ENCODE measurements at places on chromosomes 16 and 17.

- H3K4me1 ChIP-seq: peaks cover 22% of the 10 kb centered on the region
- no peak overlapping the region for H3K4me3 ChIP-seq
- H3K27ac ChIP-seq: no peak overlapping the region
- H3K27me3 ChIP-seq: no peaks in the 10 kb centered on the region
- no peaks in the 10 kb centered on the region for H3K36me3 ChIP-seq
- no peak for DNase-seq
These were observed 74.4 kb downstream of the SDK2 start for GRCh38 chr17:73569762-73570319.

- no peaks in the 10 kb centered on the region for H3K27me3 ChIP-seq
- peaks cover 43% of the 10 kb centered on the region for H3K4me1 ChIP-seq
- H3K27ac ChIP-seq: no peak overlapping the region
- no peak for DNase-seq
- H3K36me3 ChIP-seq: peaks cover 7% of the 10 kb centered on the region
These were observed 3.9 kb downstream of the ZNF319 start for GRCh38 chr16:57996406-57997175.

DNA sequence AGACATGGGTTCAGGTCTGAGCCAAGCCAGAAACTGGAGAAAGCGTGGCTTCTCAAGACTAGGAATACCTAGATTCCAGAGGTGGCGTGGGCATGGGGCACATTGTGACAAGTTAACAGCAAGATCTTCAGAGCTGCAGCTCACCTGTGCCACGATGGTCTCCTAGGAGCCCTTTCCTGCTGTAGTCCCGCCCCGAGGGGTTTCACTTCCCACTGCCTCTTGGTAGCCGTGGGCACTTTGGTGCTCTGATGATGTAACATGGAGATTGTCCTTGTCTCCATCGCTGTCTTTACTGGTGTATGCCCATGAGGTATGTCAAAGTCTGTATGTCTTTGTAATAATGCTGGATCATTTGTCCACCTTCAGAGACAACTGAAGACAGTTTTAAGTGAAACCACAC is 89.7 kb downstream of the WWOX start:
- no peak overlapping the region for H3K27ac ChIP-seq
- H3K27me3 ChIP-seq: no peaks in the 10 kb centered on the region
- no peak for DNase-seq
- H3K4me3 ChIP-seq: no peak overlapping the region
- peaks cover 3% of the 10 kb centered on the region for H3K4me1 ChIP-seq

GRCh38 chr16:89738072-89738377 is 16.7 kb downstream of the ZNF276 start:
- peak overlapping the region; percentile 39 for H3K27ac ChIP-seq
- H3K36me3 ChIP-seq: peaks cover 55% of the 10 kb centered on the region
- no peak overlapping the region for H3K4me3 ChIP-seq

- no peak for DNase-seq
- no peak overlapping the region for H3K4me3 ChIP-seq
- H3K36me3 ChIP-seq: peaks cover 4% of the 10 kb centered on the region
- no peak overlapping the region for H3K27ac ChIP-seq
- peaks cover 14% of the 10 kb centered on the region for H3K27me3 ChIP-seq
- H3K4me1 ChIP-seq: no peaks in the 10 kb centered on the region
These were observed 53.1 kb upstream of the USP7 start for GRCh38 chr16:9016824-9017223.

DNA sequence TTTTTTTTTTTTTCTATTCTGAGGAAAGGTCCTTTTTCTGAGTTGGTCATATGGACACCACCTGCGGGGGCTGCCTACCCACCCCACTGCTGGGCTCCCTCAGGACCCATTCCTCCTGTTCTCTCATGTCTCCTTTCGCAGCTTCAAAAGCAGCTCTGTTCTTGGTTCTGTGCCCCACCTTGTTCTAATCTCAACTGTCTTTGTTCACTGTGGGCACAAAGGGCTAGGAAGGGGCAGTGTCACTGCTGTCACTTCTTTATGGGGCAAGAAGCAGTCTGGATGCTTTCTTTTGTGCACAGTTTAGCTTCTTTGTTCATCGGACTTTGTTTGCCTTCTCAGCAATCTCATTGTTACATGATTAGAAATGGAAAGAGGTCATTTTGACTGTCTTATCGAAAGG is 7.1 kb downstream of the GOSR2 start:
- H3K27ac ChIP-seq: no peak overlapping the region

- no peaks in the 10 kb centered on the region for H3K27me3 ChIP-seq
- H3K4me1 ChIP-seq: peaks cover 21% of the 10 kb centered on the region
These were observed 55.4 kb downstream of the TNRC6C start for GRCh38 chr17:78013683-78014467.

DNA sequence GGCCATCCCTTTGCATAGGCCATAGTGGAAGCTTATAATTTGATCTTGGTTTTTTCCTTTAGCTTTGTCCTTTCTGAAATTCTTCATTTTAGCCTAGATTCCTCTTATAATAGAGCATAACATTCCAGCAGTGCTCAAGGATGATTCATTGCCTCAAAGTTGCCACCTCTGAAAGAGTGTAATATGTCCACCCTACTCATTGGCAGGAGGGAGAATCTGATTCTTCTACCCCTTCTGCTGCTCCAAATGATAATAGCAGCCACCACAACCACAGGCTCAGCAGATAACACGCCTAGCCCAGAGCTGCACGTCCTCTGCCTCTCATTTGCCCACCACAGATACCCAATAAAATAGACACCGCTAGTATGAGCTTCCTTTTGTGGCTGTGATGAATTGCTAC is 337.4 kb upstream of the HSBP1 start:
- no peak overlapping the region for H3K27ac ChIP-seq
- H3K27me3 ChIP-seq: no peaks in the 10 kb centered on the region
- H3K36me3 ChIP-seq: no peaks in the 10 kb centered on the region
- H3K4me3 ChIP-seq: no peak overlapping the region
- DNase-seq: no peak

GRCh38 chr17:70067134-70067533 is 7.9 kb upstream of the KCNJ16 start:
- no peaks in the 10 kb centered on the region for H3K36me3 ChIP-seq
- H3K27me3 ChIP-seq: peaks cover 8% of the 10 kb centered on the region
- H3K27ac ChIP-seq: no peak overlapping the region
- DNase-seq: no peak

- H3K27me3 ChIP-seq: no peaks in the 10 kb centered on the region
- peaks cover 1% of the 10 kb centered on the region for H3K36me3 ChIP-seq
- peaks cover 8% of the 10 kb centered on the region for H3K4me1 ChIP-seq
- no peak overlapping the region for H3K4me3 ChIP-seq
These were observed 19.3 kb downstream of the CMTM3 start for GRCh38 chr16:66623755-66624154.

DNA sequence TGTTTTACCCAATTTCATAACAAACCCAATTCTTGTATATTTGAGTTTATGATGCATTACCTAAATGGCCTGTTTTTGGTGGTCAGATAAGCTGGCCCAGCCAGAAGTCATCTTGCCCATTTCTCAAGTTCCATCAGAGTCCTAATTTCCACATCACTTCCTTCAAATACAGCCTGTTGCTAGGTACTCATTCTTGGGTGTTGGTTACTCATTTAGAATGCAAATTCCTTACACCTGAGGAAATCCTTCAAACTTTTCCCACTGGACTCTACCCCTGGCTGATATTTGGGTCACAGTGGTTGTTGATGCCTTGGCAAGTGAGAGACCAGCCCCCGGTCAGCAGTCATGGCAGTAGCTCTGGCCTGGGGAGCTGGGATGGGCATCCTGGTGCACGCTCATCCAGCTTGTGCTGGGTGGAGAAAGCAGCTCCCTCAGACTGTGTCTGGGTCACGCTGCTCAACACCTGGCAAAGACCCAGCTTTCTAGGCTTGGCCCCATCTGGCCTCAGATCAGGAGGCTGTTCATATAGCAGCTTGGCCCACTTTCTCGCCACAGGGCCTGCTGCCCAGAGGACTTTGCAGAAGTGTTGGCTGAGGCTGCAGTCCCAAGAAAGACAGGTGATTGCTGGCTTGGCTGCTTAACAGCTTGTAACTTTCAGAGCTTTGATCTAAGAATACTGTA is 25.8 kb downstream of the WSB1 start:
- H3K27me3 ChIP-seq: no peaks in the 10 kb centered on the region
- no peak overlapping the region for H3K4me3 ChIP-seq
- no peaks in the 10 kb centered on the region for H3K4me1 ChIP-seq

GRCh38 chr16:46894036-46894672 is 10.0 kb downstream of the GPT2 start:
- no peak overlapping the region for H3K27ac ChIP-seq
- no peaks in the 10 kb centered on the region for H3K27me3 ChIP-seq
- H3K4me1 ChIP-seq: peaks cover 3% of the 10 kb centered on the region

DNA sequence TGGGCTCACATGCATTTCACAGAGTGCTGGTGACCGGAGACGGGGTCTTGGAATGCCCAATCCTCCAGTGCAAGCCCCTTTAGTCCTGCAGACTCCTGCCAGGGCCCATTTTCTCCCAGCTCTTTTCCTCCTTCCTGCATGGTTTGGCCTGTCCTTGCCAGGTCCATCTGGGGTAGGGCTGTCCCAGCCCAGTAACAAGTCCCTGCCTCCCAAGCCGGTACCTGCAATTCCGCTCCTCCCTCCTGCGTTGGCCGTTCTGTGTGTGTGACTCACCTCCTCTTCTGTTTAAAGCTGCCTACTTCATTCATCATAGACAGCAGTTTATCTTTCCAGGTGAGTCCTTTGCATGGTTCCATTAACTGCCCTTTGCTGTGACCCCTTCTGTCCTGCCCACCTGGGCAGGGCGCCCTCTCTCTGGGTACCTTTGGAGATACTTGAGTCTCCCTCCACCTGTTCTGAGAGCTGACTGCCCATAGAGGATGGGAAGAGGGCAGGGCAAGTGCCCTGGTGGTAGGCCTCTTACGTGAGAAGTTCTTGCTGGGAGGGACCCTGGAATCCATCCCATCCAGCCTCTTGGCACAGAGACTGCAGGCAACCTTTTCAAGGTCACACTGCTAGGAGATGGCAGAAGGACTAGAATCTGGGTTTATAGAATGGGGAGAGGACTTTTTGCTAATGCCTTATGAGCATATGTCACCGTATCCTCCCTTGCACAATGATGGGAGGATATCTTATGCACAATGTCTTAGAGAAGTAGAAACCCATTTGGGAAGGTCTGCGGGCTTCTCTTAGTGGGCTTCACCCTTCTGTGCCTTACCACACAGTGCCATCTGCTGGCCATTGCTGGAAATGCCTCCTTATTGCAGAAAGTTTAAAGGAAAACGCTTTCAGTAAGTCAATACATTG is 29.7 kb upstream of the LGALS9 start:
- H3K27me3 ChIP-seq: no peaks in the 10 kb centered on the region
- peaks cover 44% of the 10 kb centered on the region for H3K36me3 ChIP-seq
- no peak overlapping the region for H3K27ac ChIP-seq
- peak; percentile 87 for DNase-seq

DNA sequence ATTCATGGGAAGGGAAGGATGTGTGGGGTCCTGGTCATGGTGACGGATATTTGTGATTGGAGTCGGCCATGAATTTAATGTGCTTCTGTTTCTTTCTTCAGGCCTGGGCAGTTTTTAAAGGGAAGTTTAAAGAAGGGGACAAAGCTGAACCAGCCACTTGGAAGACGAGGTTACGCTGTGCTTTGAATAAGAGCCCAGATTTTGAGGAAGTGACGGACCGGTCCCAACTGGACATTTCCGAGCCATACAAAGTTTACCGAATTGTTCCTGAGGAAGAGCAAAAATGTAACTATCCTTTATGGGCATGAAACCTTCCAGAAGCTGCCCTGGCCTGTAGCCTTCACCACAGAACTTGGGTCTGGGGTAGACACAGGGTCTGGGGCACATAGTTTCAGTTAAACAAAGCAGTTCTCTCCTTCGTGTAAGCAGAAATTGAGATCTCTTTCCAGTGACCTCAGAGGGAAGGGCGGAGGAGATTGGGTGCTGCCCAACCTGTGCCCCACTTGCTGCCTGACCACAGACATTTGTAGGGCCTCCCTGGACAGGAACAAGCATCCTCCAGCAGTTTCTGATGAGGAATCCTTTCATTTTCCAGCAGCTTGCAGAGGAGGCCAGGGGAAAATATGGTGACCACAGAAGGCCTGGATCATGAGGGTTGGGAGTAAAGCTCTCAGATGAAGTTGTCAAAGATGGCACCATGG is 10.1 kb downstream of the IRF8 start:
- peak overlapping the region; percentile 65 for H3K27ac ChIP-seq
- no peak overlapping the region for H3K4me3 ChIP-seq
- H3K27me3 ChIP-seq: no peaks in the 10 kb centered on the region
- DNase-seq: no peak
- H3K36me3 ChIP-seq: peaks cover 93% of the 10 kb centered on the region

- peak overlapping the region; percentile 8 for H3K27ac ChIP-seq
- DNase-seq: no peak
- peaks cover 53% of the 10 kb centered on the region for H3K36me3 ChIP-seq
These were observed 21.6 kb upstream of the PSMC5 start for GRCh38 chr17:63805591-63805990.

DNA sequence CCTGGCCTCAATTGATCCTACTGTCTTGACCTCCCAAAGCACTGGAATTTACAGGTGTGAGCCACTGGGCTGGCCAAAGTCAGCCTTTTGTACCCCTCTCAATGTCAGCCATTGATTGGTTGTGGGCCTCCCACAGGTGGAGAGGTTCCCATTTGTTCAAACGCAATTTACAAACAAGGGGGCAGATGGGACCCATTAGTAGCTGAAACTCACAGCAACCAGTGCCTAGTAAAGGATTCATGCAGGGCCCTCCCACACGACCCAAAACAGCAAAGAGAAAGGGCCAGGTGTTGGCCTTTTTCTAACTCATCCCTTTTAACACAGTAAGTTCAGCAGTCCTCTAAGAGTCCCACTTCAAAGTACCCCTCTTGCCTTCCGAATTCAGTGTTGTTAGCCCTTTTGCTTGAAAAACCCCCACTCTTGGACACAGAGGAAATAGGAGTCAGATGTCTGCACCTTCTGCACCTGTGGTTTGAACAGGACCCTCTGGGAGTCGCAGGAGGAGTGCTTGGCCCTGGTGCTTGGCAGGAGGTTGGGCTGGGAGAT is 89.2 kb downstream of the PITPNC1 start:
- H3K4me1 ChIP-seq: peaks cover 80% of the 10 kb centered on the region
- peaks cover 3% of the 10 kb centered on the region for H3K36me3 ChIP-seq
- no peak for DNase-seq

GRCh38 chr17:46042246-46042645 is 43.2 kb downstream of the STH start:
- no peak overlapping the region for H3K27ac ChIP-seq
- H3K27me3 ChIP-seq: no peaks in the 10 kb centered on the region
- peaks cover 27% of the 10 kb centered on the region for H3K4me1 ChIP-seq
- no peak for DNase-seq

DNA sequence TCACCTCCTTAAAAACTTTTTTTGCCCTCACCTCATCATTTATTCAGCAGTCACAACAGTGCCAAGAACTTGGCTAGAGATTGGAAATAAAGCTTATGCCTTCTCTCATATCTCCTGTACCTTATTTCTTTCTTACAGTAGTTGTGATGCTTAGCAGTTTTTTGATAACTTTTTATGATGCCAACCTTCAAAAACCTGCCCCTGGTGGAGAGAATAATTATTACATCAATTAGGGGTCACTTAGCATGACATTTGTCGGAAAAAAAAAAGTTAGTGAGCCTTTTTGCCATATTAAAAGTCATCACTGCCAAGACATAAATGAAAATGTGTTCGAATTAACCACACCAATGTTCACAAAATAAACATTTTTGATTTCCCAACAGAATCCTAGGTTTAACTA is 296.6 kb downstream of the WWOX start:
- peaks cover 13% of the 10 kb centered on the region for H3K36me3 ChIP-seq
- no peaks in the 10 kb centered on the region for H3K27me3 ChIP-seq
- H3K27ac ChIP-seq: no peak overlapping the region
- H3K4me1 ChIP-seq: no peaks in the 10 kb centered on the region
- no peak overlapping the region for H3K4me3 ChIP-seq

All from activated naive CD8-positive, alpha-beta T cell treated with anti-CD3 and anti-CD28 coated beads, Interleukin-2, amount 50 U/mL, for 24 hours (primary cell).